ENCODE measurements at places on chromosomes 7 and 10. TPM values are rescaled to one million over a fixed set of nuclear protein-coding genes. Genes with fewer than 3 reads are reported as not detected.

GRCh38 chr10:118808601-118809356 lies 54.0 kb upstream of the CACUL1 start:
- H3K4me1 ChIP-seq = no peaks in the 10 kb centered on the region
- no peak for DNase-seq
- H3K27me3 ChIP-seq = no peaks in the 10 kb centered on the region
- no peak overlapping the region for H3K4me3 ChIP-seq
- H3K36me3 ChIP-seq = no peaks in the 10 kb centered on the region

DNA sequence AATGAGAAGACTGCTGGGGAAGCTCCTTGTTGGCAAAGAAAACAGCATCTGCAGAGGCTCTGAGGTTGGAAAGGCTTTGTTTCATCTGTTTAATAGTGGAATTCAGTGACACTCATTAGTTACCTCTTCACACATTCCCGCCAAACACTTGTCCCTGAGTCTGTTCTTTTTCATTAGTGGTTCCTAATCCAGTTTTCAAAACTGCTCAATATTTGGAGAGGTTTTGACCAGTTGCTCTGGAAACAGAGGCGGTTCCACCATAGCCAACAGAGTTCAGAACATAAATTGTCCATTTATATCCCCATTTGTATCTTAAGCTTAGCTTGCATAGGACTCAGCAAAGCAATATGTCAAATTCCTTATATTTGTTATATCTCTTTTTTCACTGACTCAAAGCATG lies 754.6 kb downstream of the AUTS2 start:
- H3K27me3 ChIP-seq = no peaks in the 10 kb centered on the region
- DNase-seq = no peak

Gene HGF
- not detected for total RNA-seq

Gene CLCN1
- total RNA-seq = not detected

DNA sequence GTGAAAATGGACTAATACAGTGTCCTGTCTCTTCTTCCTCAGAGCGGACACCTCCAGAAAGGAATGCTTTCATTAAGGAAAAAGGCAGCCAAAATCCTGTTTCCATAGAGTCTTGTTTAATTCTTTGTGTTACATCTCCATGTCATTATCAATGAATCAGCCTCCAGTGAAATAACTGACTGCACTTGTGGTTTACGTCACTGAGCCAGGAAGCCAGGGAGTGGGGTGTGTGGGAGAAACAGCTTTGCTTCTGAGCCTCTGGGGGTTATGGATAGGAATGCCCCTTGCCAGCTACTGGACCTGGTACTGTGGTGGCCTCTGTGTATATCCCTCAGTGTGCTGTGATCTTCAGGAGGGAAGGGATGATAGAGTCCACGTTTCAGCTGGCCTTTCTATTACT lies 416.8 kb downstream of the GALNT17 start:
- no peak overlapping the region for H3K4me3 ChIP-seq
- no peaks in the 10 kb centered on the region for H3K27me3 ChIP-seq
- no peak overlapping the region for H3K27ac ChIP-seq
- H3K4me1 ChIP-seq = no peaks in the 10 kb centered on the region

DNA sequence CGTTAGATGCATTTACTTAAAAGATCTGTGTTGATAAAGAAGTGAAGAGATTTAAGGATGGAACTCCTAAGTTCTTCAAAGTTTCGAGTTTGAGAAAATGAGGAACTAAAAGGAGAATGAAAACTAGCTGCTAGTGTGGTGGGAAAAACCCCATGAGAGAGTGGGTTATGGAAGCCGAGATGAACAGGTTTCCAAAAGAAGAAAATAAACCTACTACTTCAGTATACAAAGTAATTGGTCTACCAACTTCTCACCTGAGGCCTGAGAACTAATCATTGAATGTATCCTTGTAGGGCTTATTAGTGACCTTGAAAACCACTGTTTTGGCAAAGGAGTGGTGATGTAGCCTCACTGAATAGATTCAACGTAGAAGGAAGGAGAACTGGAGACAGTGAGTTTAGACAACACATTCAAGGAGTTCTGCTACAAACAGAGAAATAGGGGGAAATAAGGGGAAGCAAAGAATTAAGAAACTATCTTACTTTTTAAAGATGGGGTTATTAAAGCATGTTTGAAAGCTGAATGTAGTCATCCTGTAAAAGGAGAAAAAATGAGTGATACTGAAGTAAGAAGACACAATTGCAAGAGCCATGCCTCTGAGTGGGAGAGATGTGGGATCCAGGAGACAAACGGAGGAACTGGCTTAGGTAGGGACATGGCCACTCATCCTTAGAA lies 50.8 kb downstream of the CH25H start:
- no peak overlapping the region for H3K4me3 ChIP-seq
- no peak overlapping the region for H3K27ac ChIP-seq
- no peaks in the 10 kb centered on the region for H3K36me3 ChIP-seq

Gene GARIN1A
- total RNA-seq = 3.4 TPM

DNA sequence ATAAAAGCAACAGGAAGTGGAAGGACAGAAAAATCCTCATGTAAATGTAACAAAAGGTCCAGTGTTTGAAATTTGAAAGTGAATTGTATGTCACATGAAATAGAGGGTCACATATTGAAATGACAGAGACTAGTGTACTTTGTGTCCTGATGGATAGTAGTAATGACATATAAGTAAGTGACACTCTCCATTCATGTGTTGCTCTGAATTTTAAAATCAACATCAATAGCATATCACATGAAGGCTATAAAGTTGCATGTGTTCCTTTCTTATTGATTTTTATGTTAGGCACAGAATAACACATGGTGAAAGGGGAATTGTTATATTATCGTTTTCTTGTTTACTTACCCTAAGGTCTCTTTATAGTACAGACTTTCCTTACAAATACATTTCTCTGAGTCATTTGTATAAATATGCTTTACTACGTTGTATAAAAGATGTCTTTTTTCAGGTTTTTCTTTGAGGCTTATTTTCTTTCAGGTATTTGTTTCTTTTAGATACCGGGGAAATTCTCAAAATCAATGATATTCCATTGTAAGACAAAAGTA lies 104.6 kb upstream of the CACNA2D1 start:
- H3K27ac ChIP-seq = no peak overlapping the region
- H3K36me3 ChIP-seq = no peaks in the 10 kb centered on the region
- no peak overlapping the region for H3K4me3 ChIP-seq
- no peaks in the 10 kb centered on the region for H3K27me3 ChIP-seq
- no peak for DNase-seq
- no peaks in the 10 kb centered on the region for H3K4me1 ChIP-seq

Gene COL1A2
- not detected for total RNA-seq

GRCh38 chr7:19404912-19405329 lies 259.7 kb upstream of the FERD3L start:
- H3K27ac ChIP-seq = no peak overlapping the region
- no peaks in the 10 kb centered on the region for H3K4me1 ChIP-seq
- no peak for DNase-seq
- no peak overlapping the region for H3K4me3 ChIP-seq

GRCh38 chr7:25179325-25179724 lies 49.0 kb downstream of the NPVF start:
- peaks cover 12% of the 10 kb centered on the region for H3K4me1 ChIP-seq
- no peaks in the 10 kb centered on the region for H3K36me3 ChIP-seq
- H3K27ac ChIP-seq = peak overlapping the region; percentile 68
- H3K27me3 ChIP-seq = no peaks in the 10 kb centered on the region
- no peak for DNase-seq

Gene TYSND1
- total RNA-seq = 29.3 TPM

Gene TMEM236
- 0.17 TPM for total RNA-seq

Gene PAPOLB
- not detected for total RNA-seq

DNA sequence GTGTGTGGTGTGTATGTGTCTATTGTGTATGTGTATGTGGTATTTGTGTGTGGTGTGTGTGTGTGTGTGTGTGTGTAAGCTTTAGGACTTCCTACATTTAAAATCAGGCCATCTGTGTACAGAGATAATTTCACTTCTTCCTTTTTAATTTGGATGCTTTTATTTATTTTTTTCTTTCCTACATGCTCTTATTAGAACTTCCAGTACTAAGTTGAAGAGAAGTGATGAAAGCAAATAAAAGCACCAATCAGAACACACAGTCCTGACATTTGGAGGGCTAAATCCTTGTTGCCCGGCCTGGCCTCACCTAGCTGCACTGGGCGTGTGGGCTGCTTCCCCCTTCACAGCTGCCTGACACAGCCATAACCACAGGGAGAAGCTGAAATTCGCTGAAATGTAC lies 3.8 kb upstream of the MRC1 start:
- H3K36me3 ChIP-seq = no peaks in the 10 kb centered on the region
- no peak for DNase-seq
- H3K4me3 ChIP-seq = no peak overlapping the region
- H3K27me3 ChIP-seq = no peaks in the 10 kb centered on the region
- H3K27ac ChIP-seq = no peak overlapping the region
- H3K4me1 ChIP-seq = no peaks in the 10 kb centered on the region

DNA sequence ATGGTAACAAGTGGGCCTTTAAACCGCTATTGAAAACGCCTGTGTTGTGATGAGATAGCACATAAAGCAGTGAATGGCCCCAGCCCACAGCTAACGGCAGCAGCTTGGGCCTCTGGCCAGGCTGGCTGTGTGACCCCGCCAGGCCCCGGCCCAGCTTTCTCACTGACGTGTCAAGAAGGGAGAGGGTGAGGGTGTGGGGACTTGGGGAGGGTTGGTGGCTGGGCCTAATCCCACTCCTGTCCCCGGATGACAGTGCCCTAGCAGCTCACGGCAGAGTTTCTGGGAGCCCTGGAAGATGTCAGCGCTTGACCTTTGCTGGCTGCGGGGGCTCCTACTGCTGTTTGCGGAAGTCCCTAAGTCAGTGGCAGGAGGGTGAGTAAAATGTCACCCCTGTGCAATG lies 88.9 kb upstream of the SHH start:
- no peak overlapping the region for H3K27ac ChIP-seq
- no peak overlapping the region for H3K4me3 ChIP-seq
- no peak for DNase-seq
- H3K27me3 ChIP-seq = no peaks in the 10 kb centered on the region
- no peaks in the 10 kb centered on the region for H3K36me3 ChIP-seq
- no peaks in the 10 kb centered on the region for H3K4me1 ChIP-seq

GRCh38 chr10:99731306-99732032 lies 458 bp downstream of the COX15 start:
- peak overlapping the region; percentile 91 for H3K27ac ChIP-seq
- peak overlapping the region; percentile 82 for H3K4me3 ChIP-seq
- no peaks in the 10 kb centered on the region for H3K27me3 ChIP-seq
- DNase-seq = no peak
- H3K4me1 ChIP-seq = peaks cover 44% of the 10 kb centered on the region
- peaks cover 8% of the 10 kb centered on the region for H3K36me3 ChIP-seq

- no peaks in the 10 kb centered on the region for H3K36me3 ChIP-seq
- H3K4me1 ChIP-seq = no peaks in the 10 kb centered on the region
- no peak for DNase-seq
- H3K27me3 ChIP-seq = no peaks in the 10 kb centered on the region
- no peak overlapping the region for H3K27ac ChIP-seq
Observed at GRCh38 chr7:108112683-108113082, 17.5 kb downstream of the LAMB4 start.

DNA sequence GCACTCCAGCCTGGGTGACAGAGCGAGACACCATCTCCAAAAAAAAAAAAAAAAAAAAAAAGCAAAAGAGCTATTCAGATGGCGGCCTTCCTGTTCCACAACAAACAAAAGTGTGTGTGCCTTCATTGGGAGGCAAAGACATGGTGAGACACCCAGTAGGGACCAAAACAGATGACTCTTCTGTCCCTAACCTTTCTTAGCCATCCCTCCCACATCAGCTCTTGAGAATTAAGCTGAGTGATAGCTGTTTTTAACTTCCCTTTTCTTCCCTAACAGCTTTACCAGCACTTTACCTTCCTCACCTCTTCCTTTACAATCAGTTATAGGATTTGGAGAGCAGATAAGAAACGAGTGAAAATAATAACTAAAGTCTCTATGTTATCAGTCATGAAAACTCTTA lies 48.2 kb downstream of the ARMH3 start:
- peaks cover 13% of the 10 kb centered on the region for H3K36me3 ChIP-seq
- no peak overlapping the region for H3K4me3 ChIP-seq
- H3K27ac ChIP-seq = no peak overlapping the region
- no peaks in the 10 kb centered on the region for H3K4me1 ChIP-seq
- H3K27me3 ChIP-seq = no peaks in the 10 kb centered on the region

- no peaks in the 10 kb centered on the region for H3K27me3 ChIP-seq
- DNase-seq = no peak
- H3K36me3 ChIP-seq = no peaks in the 10 kb centered on the region
- peak overlapping the region; percentile 74 for H3K4me3 ChIP-seq
Observed at GRCh38 chr10:101818872-101819633, 809 bp upstream of the OGA start.

DNA sequence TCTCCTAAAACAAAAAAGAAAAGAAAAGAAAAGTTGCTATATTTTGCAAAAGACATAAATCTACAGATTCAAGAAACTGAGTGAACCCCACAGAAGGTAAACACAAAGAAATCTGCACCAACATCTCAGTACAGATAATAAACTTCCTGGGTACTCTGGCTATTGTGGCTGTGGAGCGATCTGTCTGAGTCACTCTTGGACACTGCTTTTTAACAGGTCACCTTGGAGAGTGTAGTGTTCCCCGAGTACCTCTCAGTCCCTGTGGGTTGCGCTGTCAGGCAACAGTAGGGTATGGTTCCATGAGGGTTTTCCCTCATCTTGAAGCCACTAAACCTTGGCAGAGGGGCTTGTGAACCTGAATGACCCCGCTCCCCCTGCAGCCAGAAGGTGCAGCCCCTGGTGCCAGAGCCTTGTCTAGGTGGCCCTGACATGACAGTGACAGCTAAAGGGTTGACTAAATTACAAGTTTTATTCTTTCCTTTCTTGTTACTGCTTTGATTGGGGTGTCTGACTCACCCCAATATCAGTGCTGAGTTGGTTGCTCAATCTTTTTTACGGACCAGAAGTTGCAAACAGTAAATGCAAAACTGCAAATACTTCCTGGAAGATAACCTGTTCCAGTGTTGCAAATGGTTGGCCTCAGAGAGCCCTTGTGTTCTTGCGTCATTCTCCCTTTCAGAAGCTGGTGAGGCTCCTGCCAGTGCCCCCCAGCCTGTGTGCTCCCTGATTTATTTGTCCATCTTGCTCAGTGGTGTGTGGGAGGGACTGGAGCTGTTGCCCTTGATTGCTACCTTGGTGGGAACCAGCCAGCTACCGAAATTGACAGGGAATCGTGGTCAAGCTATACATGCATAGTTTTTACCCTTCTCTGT lies 30.6 kb downstream of the POR start:
- H3K36me3 ChIP-seq = no peaks in the 10 kb centered on the region
- H3K27ac ChIP-seq = no peak overlapping the region
- H3K27me3 ChIP-seq = no peaks in the 10 kb centered on the region
- H3K4me1 ChIP-seq = no peaks in the 10 kb centered on the region

GRCh38 chr7:27992097-27992496 lies 188.5 kb downstream of the JAZF1 start:
- no peaks in the 10 kb centered on the region for H3K27me3 ChIP-seq
- no peak for DNase-seq
- peaks cover 8% of the 10 kb centered on the region for H3K4me1 ChIP-seq
- H3K4me3 ChIP-seq = no peak overlapping the region
- no peak overlapping the region for H3K27ac ChIP-seq
- H3K36me3 ChIP-seq = no peaks in the 10 kb centered on the region

Gene PTF1A
- total RNA-seq = not detected

Gene EBLN1
- total RNA-seq = not detected

- no peaks in the 10 kb centered on the region for H3K36me3 ChIP-seq
- H3K4me1 ChIP-seq = peaks cover 24% of the 10 kb centered on the region
- no peak overlapping the region for H3K4me3 ChIP-seq
- DNase-seq = no peak
- H3K27ac ChIP-seq = no peak overlapping the region
Observed at GRCh38 chr10:16820018-16820417, 2.8 kb upstream of the RSU1 start.

All from CD4-positive, alpha-beta memory T cell (primary cell).